ENCODE measurements at places on chromosomes 5 and 9.
A peak's percentile ranks its signal among the peaks of the same experiment; 100 is the strongest.

DNA sequence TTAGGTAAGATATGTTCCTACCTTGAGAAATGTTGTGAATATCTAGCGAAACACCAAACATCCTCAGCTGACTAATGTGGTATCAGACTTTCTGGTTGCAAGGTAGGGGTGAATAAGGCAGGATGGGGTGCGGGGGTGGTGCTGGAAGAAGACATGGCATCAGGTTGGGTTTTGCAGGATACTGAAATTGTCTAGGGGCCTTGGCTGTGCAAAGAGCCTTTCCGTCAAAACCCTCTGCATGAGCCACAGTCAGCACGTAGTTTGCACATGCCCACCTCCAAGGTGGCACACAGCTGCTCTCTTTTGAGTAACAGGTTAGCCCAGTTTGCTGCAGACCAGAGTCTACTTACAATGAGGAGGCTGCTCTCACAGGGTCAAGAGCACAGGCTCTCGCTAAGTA, 42.0 kb downstream of the SFXN1 start:
- DNase-seq = no peak

- no peak for DNase-seq
These were observed 289.7 kb downstream of the FBXL7 start for GRCh38 chr5:15789642-15790041.

DNA sequence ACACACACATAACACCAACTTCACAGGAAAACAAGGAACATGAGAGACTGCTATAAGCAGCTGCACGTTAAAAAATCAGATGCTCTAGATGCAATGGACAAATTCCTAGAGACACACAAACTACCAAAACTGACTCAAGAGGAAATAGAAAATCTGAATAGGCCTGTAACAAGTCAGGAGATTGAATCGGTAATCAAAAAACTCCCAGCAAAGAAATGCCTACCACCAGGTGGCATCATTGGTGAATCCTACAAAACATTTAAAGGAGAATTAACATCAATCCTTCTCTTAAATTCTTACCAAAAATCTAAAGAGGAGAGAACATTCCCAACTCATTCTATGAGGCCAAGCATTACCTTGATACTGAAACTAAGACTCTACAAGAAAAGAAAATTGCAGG, 54.9 kb downstream of the NDST1 start:
- DNase-seq = no peak

GRCh38 chr5:116492016-116492623, 82.5 kb downstream of the SEMA6A start:
- DNase-seq = no peak

DNA sequence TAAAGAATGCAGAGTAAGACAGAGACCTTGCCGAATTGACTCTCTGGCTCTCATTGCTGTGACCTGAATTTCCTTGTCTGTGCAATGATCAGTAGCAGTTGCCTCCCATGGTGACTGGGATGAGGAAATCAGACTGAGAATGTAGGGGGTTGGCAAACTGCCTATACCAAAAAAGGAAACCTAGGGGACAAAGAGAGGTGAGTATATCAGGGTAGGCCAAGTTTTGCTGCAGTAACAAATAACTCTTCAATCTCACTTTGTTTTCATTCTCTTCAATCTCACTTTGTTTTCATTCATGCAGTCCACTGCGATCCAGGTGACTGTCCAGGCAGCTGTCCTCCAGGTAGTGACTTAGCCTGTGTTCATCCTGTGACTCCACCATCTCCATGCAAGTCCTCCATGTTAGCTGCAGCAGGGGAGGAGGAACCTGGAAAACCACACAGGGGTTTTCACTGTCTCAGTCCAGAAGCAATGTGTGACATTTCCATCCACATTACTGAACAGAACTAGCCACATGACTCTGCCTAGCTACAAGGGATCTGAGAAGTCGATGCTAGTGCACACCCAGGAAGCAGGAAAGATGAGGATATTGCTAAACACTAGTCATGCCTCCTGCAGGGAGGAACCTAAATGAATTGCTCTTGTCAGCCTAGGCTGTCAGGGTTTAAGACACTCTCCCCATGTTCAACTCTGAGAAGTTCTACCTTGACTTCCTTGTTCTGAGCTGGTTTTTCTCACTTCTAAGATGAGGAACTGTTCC, 26.0 kb downstream of the TMEM174 start:
- no peak for DNase-seq

- DNase-seq = no peak
These were observed 34.4 kb upstream of the SLC6A3 start for GRCh38 chr5:1479581-1480188.

- DNase-seq = no peak
These were observed 89.5 kb downstream of the MAN2A1 start for GRCh38 chr5:109779036-109779735.

GRCh38 chr9:99335280-99335679, 113.2 kb downstream of the SEC61B start:
- DNase-seq = no peak

DNA sequence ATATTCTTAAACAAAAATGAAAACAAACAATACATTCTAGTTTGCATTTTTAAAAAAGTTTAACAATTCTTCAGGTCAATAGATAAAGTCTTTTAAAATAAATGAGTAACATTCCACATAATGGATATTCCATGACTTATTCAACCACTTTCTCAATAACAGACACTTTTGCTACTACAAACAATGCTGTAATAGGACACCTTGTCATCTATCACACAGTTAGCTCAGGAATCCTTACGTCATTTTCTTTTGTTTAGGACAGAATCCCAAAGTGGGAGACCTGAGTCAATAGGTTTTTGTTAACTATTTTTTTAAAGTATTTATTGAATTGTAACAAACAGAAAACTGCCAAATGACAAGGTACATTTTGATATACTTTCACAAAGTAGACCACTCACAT, 72.5 kb downstream of the CEP120 start:
- DNase-seq = no peak

GRCh38 chr5:43305948-43306565, 7.2 kb downstream of the HMGCS1 start:
- no peak for DNase-seq

- DNase-seq = no peak
These were observed 73.7 kb downstream of the PDE4D start for GRCh38 chr5:59819806-59820205.

- no peak for DNase-seq
These were observed 42.6 kb downstream of the ANKRD55 start for GRCh38 chr5:56190497-56190896.

DNA sequence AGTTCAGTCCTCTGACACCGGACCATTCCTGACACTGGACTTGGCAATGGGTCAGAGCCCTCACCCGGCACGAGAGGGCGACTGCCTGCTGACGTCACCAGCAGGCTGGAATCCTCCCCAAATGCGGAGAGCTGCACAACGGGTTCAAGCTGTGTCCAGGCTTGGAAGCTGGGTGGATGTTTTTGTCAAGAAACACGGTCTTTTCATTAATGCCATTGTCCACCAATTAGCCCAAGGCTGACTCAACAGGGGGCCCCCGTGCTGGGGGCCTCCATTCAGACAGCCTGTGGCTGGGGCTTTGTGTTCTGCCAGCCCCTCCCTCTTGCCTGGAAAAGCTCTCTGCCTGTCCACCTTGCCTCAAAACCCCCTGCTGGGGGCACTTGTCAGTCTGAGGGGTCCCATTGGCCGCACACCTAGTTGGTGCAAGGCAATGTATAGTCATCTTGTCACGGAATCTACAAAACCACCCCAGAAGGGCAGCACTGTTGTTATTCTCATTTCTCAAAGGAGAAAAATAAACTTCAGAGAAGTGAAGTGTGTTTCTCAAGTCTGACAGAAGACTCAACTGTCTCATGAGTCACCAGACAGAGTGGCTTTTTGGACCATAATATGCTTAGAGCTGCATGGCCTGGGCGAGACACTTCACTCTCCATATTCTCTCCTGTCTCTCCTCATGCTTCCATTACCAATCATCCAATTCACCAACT, 24.6 kb downstream of the NDUFA8 start:
- no peak for DNase-seq

DNA sequence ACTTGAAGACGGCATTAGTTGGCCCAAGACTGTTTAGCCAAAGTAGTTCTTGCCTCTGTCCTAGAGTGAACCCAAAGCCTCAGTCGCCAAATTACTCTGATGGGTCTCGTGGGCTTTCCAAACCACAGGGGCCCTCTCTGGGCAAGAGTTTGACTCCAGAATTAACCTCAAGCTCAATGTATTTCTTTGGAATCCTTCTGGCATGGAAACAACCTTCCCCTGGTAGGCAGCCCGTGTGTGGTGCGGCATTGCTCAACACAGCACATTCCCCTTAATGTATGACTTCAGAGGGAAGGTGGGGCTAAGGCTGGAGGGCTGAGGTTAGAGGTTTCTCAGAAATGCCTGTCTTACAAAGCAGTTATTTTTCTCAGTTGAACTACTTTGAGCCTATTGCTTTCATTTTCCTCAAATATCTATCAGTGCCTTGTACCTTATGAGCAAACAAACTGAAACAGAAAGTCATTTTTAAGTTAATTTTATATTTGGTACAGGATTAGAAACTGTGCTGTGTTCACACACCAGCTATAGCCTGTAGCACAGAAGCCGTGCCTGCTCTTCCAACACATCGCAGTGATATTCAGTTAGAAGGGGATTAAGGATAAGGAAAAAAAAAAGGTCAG, 123.9 kb upstream of the HAPLN1 start:
- DNase-seq = peak; percentile 43

GRCh38 chr5:139514486-139514856, 31.9 kb upstream of the STING1 start:
- DNase-seq = no peak

- DNase-seq = no peak
These were observed 67.6 kb downstream of the UBAP1 start for GRCh38 chr9:34246453-34246852.

- no peak for DNase-seq
These were observed 54.7 kb upstream of the TSLP start for GRCh38 chr5:111016801-111017200.

DNA sequence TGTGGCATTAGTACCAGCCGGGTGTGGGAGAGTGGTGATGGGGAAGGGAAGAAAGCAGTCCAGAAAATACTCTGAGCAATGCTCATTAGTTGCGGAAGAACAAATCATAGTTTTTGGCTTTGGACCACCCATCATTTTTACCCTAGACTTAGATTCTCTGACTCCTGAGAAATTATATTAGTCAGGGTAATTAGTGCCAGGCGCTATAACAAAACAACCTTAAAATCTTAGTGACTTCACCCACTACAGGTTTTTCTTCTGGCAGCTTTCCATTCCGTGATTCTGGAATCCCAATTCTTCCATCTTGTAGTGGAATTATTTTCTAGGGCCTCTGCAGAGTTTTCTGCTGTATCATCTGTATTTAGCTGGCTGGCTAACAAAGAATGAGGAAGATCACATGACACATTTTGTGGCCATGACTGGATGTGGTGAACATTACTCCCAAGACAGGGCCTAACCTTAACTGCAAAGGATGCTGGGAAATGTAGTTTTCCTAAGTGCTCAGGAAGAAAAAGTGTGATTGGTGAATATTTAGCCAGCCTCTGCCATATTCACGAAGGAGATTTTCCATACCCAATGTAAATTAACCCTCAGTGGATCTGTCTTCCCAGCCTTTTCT, 373.0 kb upstream of the MEF2C start:
- DNase-seq = no peak

GRCh38 chr5:41275813-41276512, 62.6 kb upstream of the C6 start:
- DNase-seq = no peak

DNA sequence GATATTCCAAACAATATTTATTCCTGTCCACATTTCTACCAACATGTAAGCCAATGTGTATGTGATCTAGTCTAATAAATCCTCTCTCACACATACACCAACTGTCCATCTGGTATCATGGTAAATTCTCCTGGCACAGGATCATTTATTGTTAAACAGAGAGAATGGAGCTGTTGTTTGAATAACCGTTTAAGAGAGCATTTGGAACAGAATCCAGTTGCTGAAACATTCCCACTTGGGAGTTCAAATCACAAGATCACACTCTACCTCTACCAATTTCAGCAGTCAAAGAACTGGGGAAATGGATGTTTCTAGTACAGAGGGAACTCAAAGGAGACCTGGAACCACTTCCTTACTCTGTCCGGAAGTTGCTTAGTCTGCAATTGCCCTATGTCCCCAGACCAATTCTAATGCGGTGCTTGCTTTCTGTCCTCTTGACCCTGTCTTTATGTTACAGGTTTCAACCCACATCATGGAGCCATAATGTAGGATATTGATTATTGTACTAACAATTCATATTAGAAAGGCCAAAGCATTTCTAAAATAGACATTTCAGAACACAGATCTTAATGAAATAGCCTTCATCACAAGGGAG, 488.4 kb downstream of the SEMA5A start:
- no peak for DNase-seq

- no peak for DNase-seq
These were observed 42.8 kb downstream of the RAPGEF1 start for GRCh38 chr9:131697097-131697496.

DNA sequence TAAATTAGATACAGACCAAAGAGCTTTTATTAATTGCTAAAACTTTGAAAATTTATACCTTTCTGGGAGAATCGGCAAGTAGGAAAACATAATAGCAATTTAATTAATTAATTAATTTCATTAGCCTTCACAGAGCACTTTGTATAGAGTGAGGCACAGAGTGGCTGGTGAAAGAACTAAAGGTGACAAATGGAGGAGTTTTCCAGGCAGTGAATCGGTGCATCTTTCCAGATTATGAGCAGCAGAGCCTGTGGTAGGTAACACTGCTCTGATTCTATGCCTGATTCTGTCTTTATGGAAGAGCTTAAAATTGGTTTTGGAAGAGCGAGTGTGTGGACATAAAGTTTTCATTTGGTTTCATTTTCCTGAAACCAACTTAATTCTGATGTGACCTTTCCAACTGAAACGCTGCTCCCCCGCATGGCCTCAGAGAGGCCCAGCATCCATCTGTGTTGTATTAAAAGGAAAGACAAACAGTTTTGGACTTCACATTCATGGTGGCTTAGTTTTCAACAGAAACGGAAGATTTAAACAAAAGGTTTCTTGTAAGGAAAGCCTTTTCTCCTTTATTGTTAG, 188.9 kb upstream of the RPS23 start:
- no peak for DNase-seq

- no peak for DNase-seq
These were observed 110.9 kb upstream of the ADAMTSL1 start for GRCh38 chr9:18362901-18363685.

DNA sequence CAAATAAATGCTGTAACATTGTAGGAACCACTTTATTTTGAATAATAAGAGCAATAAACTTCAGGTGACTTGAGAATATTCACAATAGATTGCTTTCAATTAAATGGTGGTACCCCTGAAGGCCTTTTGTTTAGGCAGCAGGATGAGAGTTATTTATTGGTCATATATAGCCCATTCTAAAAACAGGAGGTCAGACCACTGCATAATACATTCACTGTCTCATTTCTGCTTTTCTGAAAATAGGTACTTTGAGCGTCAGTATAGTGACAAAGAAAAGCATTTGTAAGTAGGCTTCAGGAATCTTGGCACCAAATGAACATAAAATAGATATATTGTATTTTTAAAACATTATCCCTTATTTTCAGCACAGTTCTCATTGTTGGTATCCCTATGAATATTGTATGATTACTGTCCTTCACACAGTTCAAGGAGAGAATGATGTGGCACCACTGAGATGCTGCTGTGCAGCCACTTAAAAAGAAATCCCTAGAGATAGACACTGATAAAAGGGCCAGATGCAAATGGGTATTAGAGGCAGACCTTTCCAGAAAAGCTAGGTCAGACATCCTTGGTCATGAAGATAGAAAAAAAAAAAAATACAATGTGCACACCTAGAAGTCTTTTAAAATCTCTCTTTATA, 381.8 kb upstream of the ST8SIA4 start:
- DNase-seq = no peak
